Inflammatory macrophage (primary cell): ENCODE measurements at places on chromosomes 2 and 18.

DNA sequence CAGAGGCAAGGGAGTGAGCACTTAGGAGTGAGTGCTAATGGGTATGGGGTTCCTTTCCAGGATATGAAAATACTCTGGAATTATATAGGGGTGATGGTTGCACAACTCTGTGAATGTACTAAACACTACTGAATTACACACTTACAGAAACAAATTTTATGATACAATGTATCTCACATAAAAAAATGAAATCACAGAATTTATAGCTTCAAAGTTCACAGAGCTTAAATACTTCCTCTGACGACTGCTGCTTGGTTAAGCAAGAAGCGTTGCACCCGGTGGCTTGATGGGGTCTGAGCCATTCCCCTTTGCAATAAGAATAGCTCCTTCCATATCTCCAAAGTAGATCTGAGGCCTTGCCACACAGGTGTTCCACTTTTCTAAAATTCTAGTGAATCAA lies 835.1 kb downstream of the TSN start:
- DNase-seq, result no peak

DNA sequence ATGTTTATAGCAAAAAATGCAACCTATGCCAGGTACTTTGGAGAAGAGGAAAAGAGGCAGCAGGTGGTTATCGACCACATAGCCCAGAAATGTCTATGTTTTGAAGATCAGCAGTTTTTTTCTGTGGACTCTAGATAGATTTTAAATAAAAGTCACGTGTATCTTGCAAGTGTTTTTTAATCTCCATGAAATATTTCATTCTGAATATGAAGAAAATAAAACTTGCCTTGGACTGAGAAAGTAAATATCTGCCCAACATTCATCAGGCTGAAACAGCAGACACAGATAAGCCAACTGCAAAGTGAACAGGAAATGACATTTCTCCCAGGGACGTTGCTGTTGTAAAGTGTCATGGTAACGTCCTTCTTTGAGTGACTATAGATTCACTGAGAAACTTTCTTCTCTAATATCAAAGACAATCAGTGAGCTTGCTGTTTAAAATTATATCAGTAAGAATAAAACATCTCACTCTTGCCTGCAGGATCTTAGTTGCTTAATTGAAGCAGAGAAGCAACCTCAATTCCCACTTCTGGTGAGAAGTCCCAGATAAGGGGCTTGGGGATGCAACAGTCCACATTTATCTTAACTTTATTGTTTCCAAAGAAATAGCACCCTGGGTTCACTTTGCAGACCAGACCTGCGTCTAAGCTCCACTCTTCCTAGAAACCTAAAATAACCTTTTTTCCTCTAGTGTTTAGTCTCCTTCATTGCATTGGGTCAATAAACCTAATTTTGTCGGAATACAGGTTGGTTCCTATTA lies 6.3 kb downstream of the MYOM1 start:
- no peak for DNase-seq

DNA sequence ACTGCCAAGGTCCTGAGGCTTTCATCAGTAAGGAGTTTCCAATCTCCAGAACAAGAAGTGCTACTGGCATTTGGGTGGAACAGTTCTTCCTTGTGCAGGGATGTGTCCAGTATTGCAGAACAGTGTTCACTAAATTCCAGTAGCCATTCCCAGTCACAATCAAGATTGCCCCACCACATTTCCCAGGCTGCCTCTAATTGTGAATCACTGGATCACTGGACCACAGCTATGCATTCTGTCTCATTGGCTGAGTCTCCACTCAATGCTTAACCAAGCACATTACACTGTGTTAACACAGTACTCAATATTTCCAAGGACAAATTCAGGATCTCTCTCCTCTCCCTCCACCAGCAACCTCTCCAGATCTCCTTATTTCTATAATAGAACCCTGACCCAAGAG lies 160.2 kb upstream of the CCDC150 start:
- no peak for DNase-seq

- no peak for DNase-seq
These were observed 34.1 kb upstream of the GRB14 start for GRCh38 chr2:164655336-164655735.

- no peak for DNase-seq
These were observed 6.5 kb upstream of the IL1RN start for GRCh38 chr2:113120861-113121260.

DNA sequence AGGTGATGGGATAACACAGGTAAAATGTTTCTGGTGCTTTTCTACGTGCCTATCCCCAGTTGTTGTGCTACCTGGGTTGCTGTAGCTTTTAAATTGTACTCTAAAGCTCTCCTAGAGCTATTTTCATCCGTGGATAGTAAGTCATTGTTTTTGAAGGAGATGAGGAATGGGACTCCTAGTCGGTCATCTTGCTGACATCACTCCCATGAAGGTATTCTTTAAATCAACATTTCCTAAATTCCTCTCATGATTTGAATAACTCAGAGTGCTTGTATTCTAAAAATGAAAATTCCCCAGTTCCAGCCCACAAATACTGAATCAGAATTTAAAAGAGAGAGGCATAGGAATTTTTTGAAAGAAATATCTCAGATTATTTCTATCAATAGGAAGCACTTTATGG lies 44.3 kb downstream of the CCDC148 start:
- DNase-seq, result no peak

DNA sequence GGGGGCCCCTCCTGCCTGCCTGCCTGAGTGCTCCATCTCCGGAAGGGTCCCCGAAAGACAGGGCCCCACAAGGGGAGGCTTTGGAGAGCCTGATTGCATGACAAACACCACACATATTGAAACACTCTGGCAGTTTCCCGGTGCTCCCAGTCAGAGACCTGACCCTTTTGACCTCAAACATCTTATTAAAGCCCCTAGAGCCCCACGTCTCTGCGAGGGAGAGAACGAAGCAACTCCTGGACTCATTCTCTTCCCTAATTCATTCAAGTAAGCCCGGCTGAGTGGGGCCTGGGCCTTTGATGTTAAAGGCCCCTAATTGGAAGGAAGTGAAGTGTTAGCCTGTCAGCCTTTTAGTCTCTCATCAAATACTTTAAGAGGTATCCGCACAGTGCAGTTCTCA lies 335.6 kb downstream of the CYRIA start:
- no peak for DNase-seq

DNA sequence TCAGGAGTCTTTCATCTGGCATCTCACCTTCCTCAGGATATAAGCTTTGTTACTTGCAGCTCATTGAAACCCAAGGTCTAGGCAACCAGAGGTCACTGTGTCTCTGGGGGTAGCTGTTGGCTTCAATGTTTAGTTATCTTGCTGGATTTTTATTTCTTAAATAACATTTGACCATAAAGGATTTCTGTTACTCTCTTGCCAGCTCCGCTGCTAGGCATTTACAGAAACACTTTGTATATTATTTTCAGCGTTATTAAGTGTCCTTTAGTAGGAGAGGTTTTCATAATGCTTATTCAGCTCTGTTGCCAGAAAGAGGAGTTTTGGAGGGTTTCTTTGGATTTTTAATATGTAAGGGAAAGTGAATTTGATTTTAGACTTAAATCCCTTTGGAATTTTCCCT lies 61.4 kb downstream of the QPCT start:
- DNase-seq, result no peak

- DNase-seq, result no peak
These were observed 62.5 kb downstream of the CENPO start for GRCh38 chr2:24855726-24856125.
